ENCODE measurements at places on chromosomes 1 and 21.

DNA sequence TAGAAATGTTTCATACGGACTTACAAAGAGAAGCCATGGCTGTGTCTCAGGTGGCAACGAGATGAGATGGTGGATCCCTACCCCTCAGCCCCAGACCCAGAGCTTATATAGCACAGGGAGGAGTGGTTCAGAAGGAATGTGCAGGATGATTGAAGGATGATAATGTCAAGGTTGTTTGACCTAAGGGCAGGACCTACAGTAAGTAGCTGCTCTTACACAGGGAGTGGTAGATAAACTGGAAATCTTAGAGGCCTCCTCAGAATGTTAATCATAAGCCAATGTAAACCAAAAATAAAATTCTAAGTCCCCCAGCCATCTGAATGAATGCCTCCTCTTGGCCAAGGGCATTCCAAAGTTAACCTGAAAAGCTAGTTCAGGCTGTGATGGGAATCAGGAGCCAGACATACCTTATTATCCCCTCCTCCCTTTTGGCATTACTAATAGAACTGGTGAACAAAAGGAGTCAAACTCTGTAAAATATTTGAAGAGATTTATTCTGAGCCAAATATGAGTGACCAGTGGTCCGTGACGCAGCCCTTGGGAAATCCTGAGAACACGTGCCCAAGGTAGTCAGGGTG, 45.8 kb upstream of the PDE9A start:
- DNase-seq, result no peak

- no peak for DNase-seq
These were observed 334.2 kb upstream of the SNX7 start for GRCh38 chr1:98327220-98327861.

DNA sequence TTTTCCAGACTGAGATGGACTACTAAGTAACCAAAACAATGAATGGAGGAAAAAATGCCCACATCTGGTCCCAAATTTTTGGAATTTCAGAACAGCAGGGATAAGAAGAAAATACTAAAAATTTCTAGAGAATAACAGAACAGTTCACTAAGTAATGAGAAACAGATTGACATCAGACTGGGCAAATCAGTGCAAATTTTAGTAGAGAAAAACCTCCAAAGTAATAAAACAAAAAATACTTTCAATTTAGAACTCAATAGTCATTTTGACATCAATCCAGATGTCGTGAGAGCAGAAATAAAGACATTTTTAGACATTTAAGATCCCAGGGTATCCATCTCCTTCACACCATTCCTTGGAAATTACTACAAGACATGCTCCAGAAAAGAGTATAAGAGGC, 39.3 kb downstream of the CRP start:
- DNase-seq, result no peak

GRCh38 chr21:34817821-34818661, 149.2 kb downstream of the CLIC6 start:
- DNase-seq, result no peak

DNA sequence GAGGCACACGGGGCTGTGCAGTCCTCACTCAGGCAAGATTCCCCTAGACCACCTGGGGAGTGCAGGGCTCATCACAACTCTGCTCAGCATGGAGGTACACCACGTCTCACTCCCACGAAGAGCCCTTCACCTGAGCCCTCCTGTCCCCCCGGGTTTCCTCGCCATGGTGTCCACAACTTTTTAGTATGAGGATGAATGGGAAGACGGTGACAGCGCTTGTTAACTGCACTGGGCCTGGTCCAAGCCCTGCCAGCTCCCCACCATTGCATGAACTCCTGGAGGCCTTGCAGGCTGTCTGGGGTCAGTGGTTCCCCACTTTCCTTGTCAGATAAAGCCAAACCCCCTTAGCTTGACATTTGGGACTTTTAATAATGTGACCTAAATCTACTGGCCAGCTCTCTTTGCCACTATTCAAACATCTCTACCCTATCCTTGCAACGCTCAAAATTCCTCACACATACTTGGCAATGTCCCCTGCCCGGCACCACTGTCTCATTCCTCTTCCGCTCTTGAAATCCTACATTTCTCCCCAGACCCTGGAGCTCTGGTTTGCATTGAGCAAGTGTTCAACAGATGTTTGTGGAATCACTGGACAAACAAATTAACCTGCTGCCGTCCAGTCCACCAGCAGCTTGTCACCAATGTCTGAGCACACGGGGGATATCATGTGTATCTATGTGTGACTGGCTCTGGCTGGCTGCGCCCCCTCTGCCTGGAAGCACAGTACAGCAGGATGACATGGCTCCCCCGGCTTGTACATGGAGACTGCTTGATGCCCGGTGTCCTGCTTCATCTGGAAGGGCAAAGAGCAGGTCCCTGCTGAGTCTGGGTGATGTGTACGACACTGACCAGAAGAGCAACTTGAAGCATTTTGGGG, 11.2 kb downstream of the TMEM9 start:
- DNase-seq, result no peak

DNA sequence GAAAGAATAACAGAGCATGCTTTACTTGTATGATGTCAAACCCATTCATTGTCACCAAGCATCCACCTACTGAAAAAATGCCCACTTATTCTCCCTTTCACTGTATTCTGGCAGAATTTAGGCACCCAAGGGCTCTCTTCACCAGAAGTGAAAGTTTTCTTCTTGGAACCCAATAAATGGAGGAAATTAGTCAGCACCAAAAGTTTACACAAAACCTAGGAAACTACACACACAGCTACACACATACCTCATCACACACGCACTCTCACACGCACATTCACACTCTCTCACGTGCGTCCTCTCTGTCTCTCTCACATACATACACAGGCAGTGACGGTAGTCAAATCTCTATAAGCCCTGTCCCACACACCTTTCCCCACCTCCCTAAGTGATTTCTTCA, 37.6 kb downstream of the MCOLN2 start:
- DNase-seq, result no peak

DNA sequence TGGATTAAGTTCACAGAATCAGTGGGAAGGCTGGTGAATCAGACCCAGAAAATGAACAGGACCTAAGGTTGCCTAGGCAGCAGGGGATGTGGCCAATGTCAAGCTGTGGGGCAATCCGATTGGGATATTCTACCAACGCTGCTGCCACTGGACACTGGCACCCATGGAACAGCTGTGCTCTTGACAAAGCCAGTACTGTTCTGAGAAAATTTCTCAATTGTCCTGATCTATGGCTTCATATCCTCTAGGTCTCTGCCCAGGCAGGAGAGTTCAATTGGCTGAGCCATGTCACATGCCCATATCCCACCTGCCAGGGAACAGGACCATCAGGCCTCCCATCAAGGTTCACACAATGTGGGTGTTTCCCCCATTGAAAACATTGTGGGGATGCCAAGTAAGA, 6.2 kb downstream of the TACSTD2 start:
- peak; percentile 44 for DNase-seq

All from frontal cortex (tissue), 4 donors.